BJ (cell line): ENCODE measurements at places on chromosomes 7 and 10.

DNA sequence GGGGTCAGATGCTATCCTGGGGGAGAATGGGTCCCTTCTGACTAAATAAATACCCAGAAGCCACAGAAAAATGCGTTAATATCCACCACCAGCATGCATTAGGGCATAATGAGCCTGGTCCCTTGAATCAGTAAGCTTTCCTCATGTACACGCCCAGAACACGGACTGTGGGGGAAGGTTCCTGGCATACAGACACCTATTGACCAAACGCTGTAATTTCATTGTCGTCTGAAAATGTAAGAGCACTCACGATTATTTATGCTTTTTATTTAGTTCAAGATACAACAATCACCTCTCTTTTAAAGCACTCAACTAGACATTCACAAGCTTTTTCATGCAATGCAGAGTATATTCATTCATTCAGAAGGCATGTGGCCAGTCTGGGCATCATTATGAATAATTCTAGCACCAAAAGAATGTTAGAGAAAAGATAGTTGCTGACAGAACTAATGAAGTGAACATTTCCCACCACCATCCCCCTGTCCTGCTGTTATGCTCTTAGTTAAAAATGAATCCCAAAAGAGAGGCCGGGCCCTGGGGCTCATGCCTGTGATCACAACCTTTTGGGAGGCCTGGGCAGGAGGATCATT, 101.0 kb downstream of the SVIL start:
- DNase-seq, result no peak

DNA sequence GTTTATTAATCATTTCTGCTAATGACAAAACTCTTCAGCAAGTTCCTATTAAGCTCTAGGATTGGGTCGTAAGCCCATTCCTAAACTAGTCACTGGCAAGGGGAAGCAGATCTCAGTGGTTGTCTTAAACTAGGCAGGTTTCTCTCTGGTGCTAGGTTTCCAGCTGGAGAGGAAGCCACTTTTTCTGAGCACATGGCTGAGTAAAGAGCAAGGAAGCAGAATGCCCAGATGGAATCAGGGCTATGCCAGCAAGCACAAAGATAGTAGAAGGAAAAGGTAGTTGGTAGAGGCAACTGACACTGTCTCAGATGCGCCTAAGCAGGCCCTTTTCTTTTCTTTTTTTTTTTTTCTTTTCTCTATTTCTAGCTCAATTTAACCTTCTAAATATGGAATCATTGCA, 224.9 kb downstream of the EXOC4 start:
- DNase-seq, result no peak

DNA sequence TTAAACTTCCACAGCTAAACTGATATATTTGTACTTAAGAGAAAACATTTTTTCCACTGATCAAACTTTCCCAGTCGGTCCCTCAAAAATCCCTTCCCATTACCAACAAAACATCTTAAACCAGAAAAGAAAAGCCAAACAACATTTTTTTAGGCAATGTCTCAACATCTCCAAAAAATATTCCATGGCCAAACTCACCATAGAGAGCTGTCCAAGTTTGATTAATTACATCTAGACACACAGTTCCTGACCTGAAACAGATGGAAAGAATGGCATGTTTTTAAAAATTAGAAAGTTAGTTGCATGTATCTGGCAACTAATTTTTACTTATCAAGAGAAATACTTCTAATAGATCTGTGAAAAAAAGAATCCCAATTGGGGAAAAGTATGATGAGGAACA, 95.4 kb downstream of the UBE2H start:
- DNase-seq, result no peak

GRCh38 chr10:43940898-43941837, 292.5 kb upstream of the ZNF32 start:
- DNase-seq, result no peak

- DNase-seq, result no peak
Measured at GRCh38 chr7:108351729-108352131, 104.5 kb downstream of the NRCAM start.

DNA sequence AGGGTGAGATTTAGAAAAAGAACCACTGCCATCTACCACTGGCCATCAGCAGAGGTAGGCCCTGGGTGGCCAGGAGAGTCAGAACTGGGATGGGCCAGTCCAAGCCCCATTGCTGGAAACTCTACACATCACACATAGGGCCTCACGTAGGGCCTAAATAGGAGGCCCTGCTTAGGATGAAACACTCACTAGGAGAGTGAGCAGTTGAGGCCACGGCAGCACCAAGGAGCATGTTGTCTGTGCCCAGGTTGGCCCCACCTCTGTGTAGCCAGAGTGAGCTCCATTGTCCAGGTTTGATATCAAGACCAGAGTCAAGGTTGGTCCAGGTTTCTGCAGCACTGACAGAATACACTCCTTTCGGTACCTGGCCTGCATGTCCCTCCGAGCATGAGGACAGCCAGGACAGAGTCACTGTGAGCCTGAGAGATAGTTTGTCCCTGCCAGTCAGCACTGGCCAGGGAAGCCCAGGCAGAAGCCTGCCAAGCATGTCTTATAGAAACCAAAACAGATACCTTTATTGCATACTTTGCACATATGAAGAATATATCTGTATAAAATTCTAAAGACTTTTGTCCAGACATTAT, 77.9 kb upstream of the CAMK2B start:
- DNase-seq, result no peak

- DNase-seq, result no peak
Measured at GRCh38 chr10:68111584-68111983, 2.3 kb downstream of the MYPN start.

GRCh38 chr10:119211176-119211575, 3.8 kb downstream of the GRK5 start:
- peak; percentile 87 for DNase-seq

GRCh38 chr7:74334030-74334429, 44.8 kb downstream of the CLIP2 start:
- no peak for DNase-seq

- no peak for DNase-seq
Measured at GRCh38 chr7:98217623-98218582, 6.7 kb downstream of the BHLHA15 start.

- DNase-seq, result peak; percentile 42
Measured at GRCh38 chr7:47327698-47328391, 254.1 kb downstream of the TNS3 start.

- DNase-seq, result no peak
Measured at GRCh38 chr10:128943111-128943510, 523.9 kb upstream of the MGMT start.

DNA sequence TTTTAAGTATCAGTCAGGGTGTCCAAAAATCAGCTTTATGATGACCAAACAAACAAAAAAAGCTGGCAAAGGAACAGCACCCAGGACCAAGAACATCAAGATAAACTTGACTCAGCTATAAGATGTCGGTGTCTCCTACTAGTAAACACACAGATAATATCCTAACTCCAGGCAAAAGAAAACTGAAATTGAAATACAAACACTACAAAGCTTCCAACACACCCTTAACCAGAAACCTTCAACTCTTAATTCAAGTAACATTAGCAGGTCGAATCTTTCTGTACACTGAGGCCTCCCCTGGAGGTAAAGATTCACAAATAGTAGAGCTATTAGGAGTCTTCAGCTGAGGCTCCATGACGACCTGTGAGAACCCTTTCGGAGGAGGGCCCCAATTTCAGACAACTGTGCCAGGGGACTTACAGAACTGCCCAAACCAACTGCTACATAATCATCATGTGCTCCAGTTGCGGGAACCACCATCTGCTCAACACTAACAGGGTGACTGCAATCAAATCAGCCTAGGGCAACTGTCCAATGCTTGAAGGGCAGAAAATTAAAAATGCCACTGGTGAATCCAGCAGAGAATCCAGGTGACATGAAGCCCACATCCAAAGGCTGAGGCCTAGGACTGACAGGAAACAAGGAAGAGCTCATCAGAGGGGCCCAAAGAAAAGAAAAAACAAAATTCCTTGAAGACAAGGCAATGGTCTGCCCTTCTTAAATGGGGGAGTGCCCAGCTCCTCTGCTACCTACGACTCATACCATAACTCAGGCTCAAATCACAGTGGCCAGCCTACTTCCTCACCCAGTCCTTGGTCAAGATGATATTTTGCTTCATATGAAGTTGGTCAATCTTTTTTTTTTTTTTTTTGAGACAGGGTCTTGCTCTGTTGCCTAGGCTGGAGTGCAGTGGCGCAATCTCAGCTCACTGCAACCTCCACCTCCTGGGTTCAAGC, 20.0 kb downstream of the XPNPEP1 start:
- no peak for DNase-seq

DNA sequence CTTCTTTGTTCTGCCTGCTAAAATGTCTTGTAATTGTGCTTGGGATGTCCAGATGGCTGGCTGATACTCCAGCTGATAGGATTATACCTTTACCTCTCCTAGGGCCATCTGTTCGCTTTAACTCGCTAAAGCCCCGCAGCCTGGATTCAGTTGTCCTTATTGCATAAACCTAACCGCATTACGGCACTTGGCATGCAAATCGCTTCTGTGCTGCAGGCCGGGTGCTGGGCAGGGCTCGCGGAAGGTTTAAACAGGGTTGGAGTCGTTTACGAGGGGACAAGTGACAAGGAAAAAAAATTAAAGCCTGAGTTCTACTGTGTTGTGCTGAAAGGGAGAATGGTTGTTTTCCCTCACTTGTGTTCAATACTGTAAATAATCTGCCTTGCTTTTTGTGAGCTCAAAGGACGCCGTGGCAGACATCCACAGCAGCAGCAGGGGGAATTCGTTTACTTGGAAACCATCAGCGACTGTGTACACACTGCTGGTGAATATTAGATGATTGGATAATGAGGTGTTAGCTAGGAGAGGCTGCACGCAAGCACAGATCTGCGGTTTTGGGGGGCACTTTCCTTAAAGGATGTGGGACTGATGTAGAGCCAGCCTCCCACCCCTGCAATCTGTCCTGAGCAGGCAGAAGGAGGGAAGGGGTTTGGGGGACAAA, 93.0 kb downstream of the EBF3 start:
- no peak for DNase-seq

DNA sequence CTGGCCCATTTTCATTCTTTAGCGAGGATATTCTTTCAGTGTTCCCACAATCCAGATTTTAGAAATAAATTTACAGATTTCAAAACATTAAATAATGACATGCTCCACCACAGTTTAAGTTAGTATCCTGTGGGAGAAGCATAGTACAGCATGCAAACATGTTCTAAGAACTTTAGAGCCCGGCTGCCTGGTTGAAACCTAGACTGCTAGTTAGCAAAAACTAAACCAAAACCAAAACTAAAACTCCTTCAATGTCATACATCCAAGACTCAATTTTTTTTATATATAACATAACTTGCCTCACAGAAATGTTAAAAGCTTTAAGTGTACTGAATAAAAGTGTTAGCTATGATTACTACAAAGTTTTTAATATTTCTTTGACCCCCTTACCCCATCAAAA, 17.0 kb downstream of the TRA2A start:
- DNase-seq, result no peak

DNA sequence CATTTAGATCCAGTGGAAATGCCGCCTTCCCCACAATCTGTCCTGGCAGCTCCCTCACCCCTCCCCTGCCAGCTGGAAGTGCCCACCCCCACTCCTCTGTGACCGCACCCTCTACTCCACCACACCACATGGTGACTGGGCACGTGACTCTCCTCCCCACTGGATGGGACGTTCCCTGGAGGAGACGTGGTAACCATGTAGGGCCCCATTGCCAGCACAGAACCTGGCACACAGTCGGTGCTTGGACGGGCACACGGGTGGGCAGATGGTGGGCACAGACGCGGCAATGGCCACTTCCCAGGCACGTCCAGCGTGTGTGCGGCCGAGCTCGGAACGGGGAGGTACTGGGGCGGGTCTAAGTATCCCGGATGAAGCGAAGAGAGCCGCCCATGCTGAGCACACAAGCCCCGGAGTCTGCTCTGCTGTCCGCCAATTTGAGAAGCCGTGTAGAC, 245.6 kb downstream of the MAD1L1 start:
- DNase-seq, result no peak

- no peak for DNase-seq
Measured at GRCh38 chr10:33331379-33331694, 3.1 kb downstream of the NRP1 start.

DNA sequence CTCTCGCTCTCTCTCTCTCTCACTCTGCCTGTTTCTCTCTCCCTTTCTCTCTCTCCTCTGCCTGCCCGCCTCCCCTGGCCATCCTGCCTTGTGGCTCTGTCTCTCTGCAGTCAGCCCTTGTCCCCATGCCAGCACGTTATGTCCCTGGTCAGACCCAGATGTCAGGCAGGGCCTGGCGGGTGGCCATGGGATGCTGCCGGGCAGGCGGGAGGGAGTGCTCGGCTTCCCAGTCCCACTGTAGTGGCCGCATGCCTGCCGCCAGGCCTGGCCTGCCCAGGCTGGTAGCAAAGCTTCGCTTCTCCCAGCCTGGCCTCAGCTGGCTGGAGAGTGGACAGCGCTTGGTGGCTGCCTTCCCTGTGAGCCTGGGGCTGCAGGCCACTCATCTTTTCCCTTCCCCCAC, 121.5 kb upstream of the ZNF716 start:
- DNase-seq, result no peak

DNA sequence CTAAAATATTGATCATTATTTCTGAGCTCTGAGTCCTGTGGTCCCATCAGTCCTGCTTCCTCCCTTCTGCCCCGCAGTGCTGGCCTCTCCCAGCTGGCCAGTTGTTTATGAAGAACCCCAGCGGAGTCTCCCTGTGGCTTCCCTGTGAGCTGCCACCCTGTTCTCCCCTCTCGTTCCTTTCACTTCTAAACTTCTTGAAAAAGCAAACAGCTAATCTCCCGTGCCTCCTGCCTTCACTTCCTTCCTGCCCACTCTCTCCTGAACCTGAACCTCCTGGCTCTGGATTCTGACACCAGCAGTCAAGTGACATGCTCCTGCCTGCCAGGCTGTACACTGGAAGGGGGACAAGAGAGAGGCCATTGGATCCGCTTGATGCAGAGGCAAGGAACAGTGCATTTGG, 63.7 kb upstream of the ZPBP start:
- no peak for DNase-seq
